ENCODE measurements at places on chromosomes 16 and 17.

GRCh38 chr16:86584071-86584685 lies 5.8 kb downstream of the FOXL1 start:
- no peak for DNase-seq

DNA sequence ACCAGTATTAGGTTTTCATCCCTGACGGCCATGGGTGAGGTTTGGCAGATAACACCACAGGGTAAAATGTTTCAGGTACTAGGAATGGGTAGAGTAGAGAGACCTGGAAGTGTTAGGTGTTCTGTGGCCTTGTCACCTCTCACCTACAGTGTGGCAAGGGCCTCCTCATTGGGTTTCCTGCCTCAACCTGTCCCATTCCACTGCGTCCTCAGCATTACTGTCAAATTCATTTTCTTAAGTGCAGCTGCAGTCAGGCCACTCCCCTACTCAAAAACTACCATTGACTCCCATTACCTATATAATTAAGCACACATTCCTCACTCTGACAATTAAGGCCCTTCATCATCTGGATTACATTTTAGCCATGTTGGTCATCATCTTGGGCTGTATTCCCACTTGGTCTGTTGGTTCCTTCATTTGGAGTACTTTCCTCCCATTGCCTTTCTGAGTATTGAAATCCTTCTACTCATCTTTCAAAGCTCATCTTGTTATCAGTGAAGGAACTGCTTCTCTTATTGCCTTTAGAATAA lies 64.5 kb downstream of the NUP88 start:
- no peak for DNase-seq

DNA sequence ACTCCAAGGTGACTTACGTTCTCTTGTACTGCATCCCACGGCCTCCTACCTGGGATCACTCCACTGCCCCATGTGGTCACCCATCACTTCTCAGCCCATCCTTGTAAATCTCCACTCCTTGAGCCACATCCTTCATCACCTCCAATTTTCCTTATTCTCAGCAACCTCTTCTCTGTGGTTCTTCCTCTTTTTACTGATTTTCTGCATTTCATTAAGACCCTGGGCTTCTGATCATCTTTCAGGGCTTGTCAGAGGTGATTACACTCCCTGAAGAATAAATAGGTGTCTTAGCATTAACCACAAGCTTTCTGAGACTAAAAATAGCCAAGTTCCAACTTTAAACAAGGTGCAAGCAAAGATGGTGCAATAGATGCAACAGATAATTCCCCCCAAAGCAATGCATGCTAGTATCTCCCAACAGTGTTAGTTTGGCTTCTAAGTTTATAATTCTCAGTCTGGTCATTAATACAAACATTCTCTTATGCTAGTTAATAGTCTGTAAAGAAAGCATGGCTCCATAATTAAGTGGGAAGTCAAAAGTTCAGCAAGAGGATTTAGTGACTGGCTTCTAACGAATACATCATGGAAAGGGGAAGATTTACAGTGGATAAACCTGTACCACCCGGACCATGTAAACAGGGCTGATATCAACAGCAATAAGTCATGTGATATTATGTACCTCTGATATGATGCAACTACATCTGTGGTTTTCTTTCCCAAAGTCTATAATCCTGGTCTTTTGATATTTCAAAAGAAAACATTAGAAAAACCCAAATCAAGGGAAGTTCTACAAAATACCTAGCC lies 47.4 kb upstream of the FOXJ1 start:
- peak; percentile 68 for DNase-seq

GRCh38 chr17:33515974-33516373 lies 222.9 kb upstream of the ASIC2 start:
- peak; percentile 64 for DNase-seq

DNA sequence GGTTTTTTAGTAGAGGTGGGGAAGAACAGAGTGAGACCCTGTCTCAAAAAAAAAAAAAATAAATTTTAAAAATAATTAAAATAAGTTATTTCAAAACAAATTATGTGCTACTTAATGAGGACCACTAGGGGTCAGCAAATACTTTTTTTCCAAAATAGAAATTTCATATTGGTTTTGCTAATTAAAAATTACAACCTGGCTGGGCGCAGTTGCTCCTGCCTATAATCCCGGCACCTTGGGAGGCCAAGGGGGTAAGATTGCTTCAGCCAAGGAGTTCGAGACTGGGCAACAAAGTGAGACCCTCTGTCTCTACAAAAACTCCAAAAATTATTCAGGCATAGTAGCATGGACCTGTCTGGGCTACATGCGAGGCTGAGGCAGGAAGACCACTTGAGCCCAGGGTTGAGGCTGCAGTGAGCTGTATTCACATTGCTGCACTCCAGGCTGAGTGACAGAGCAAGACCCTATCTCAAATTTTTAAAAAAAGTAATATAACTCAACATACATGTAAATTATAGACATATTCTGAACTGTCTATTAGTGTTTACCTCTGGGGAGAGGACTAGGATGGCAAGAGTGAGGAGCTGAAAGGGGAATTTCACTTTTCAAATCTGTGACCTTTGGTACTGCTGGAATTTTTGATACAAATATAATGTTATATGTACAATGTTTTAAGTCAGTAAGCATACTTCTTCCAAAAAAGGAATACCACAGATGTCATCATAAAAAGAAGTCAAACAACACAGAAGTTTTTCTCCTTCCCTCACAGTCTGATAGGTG lies 8.1 kb downstream of the MEIOB start:
- DNase-seq: peak; percentile 66

DNA sequence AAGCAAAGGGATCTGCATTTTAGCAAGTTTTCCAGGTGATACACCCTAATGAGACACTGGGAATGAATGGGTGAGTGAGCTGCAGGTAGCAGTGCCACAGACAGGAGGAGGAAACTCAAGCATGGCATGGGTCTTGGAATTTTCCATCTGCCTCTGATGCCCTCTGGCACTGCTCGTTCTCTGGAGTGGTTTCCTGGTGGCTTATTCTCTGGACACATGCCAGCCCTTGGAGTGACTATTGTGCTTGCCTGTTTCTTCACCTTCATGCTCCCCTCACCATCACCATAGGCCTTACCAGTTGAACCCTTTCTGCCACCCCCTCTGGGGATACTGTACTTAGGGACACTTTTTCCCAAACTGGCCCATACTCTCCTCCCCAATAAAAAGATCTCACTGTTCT lies 1.6 kb downstream of the COASY start:
- no peak for DNase-seq

DNA sequence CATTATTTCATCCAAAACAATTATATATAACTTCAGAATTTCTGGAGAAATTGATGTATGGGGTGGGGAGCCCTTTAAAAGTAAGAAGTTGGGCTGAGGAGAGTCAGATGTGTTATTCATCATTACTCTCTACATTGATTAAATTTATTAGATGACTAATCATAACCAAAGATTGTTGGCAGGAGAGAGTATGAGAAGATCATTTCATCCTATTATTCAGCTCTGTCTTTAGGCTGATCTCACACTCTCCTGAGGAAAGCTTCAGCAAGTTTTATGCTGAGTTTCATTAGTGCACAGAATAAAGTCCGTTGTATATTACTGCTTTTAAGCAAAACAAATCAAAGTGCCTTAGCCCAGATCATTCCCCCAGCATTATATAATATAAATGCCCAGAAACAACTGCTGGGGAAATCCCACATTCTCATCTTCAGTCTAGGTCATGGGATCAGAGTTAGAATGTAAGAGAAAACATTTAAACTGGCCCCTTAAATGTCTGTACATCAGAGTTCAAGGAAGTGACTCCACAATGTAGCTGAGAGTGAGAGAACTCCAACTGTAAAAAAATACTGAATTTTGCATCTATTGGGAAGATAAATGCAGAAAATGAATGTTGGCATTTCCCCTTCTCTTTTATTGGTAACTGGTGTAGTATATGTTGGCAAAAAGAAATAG lies 130.1 kb upstream of the HLF start:
- DNase-seq: no peak

GRCh38 chr16:1494711-1495110 lies 1.6 kb downstream of the TELO2 start:
- peak; percentile 21 for DNase-seq

DNA sequence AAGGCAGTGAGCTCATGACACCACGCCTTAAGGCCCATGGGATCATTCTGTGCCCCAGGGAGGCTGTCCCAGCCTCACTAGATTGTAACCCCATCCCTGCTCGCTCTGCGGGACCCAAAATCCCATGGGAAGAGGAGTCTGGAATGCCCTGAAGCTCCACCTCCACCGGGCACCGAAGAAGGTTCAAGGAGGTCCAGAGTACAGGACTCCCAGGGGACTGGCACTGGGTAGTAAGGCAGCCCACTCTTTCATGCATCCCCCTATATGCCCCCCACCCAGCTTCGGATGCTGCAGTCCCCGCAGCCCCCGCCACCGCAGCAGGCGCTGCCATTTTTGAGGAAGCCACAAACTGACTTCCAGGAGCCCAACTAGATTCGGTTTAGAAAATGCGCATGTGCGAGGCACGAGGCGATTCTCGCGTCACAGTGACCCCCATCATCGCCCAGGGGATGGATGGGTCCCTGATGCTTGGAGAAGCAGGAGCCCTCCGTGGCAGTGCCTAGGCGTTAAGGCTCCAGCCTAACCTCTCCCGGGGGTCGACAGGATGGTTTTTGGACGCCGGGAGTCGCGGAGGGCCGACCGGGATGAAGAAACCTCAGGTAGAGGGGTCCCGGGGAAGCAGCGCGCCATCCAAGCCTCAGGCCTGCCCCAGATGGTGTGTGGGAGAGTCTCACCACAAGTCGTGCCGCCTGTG lies 1681.0 kb downstream of the TP53TG3F start:
- DNase-seq: no peak

DNA sequence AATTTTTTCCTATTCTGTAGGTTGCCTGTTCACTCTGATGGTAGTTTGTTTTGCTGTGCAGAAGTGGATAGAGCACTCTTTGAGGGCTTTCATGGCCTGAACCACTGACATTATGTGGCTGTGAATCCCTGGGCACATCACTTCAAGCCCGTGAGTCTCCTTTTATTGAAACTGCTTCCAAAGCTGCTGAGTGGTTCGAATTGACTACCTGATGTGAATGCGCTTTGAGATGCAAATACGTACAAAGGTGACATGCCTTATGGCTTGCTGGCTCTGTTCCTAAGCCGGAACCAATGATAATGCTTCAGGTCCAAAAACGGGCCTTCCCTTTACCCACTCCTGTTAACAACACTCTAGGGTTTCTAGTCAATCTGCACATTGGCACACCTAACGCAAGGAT lies 34.3 kb downstream of the ASPA start:
- no peak for DNase-seq

GRCh38 chr17:30824356-30825145 lies at the start of gene CRLF3:
Gene CRLF3, minus strand, starts transcription at chr17:30824692. Its CDS starts 41 bp downstream, at chr17:30824651.
- DNase-seq: peak; percentile 89

- peak; percentile 77 for DNase-seq
These were observed 53.1 kb downstream of the HS3ST3B1 start for GRCh38 chr17:14353861-14354474.

DNA sequence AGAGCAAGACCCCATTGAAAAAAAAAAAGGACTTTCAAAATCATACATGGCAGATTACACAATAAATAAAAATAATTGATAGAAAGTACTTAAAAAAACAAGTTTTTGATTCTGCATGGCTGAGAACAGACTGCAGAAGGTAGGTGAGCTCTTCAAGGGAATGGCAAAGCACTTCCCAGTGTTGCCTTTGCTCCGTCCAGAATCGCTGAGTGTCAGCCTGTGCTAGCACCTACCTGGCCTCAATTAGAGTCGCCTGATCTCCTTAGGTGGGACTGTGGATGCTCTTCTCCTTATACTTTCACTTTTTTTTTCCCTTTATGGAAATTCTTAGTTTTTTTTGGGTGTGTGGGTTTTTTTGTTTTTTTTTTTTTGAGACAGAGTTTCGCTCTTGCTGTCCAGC lies 6.0 kb upstream of the TMEM220 start:
- no peak for DNase-seq

- no peak for DNase-seq
These were observed 19.2 kb downstream of the ACTG1 start for GRCh38 chr17:81493198-81494038.

- no peak for DNase-seq
These were observed 3.5 kb upstream of the LCMT1 start for GRCh38 chr16:25108054-25108453.

- DNase-seq: no peak
These were observed 51.6 kb downstream of the PRMT7 start for GRCh38 chr16:68362262-68362913.

DNA sequence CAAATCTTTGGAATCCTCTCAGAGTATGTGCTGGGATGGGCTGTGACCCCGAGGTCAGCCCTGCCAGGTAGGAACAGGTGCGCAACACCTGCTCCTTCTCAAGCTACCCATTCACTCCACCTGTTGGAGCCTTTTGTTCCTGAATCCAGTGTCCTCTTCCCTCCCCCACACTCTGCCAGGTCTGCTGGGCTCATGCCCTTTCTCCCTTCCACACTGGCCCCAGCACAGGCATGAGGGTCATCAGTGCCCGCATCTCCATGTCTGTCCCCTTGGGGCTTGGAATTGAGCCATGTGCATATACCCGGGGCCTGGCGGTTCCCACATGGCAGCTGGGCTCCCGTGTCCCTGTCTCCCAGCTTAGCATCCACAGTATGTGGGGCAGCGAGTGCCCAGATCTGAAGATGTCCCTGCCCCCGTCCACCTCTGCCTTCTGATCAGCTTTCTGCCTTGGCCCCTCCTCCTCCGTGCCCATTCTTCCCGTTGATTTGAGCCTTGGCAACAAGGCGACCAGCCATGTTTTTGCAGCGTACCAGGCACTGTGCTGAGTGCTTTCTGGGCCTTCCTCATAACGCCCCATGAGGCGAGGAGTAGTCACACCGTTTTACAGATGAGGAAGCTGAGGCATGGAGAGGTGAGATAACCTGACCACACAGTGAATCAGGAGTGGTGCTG lies 102.2 kb downstream of the RAP1GAP2 start:
- DNase-seq: no peak

GRCh38 chr16:4085405-4085970 lies 30.8 kb downstream of the ADCY9 start:
- DNase-seq: no peak

DNA sequence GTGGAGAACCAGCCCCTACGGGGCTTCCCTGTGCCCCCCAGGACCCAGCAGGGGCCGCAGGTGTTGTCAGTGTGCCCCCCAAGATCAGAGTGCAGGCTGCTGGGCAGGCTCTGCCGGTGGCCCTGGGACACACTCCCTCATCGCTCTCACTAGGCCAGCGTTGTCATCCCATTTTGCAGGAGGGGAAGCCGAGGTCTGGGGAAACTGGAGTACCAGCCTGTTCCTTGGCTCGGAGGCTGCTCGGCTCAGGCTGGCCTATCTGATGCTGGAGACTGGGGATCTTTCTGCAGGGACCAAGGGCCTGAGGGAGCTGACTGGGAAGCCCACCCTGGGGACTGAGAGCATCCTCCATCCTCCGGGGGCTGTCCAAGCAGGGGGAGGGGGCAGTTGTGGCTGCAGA lies 74.2 kb upstream of the CBX4 start:
- DNase-seq: no peak
